Hepatocyte (in vitro differentiated cells): ENCODE measurements at places on chromosomes 1 and 21. TPM values are rescaled to one million over a fixed set of nuclear protein-coding genes. Genes with fewer than 3 reads are reported as not detected.
A peak's percentile ranks its signal among the peaks of the same experiment; 100 is the strongest.

CRYBG2 gene
- 7.1 and 15.6 TPM in 2 replicates for total RNA-seq

DNA sequence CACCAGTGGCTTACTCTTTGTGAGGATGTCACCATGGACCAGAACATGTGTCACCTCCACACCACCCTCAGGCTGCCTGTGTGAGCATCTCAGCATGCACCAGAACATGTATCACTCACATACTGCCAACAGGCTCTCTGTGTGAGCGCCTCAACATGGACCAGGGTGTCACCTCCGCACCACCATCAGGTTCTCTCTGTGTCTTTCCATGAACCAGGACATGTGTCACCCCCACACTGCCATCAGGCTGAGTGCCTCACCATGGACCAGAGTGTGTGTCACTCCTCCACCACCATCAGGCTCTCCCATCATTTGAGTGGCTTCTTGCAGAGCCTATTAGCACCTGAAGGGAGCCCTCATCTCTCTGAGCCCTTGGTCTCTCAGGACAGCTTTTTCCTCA, 125.2 kb downstream of the ZNF648 start:
- H3K36me3 ChIP-seq = no peaks in the 10 kb centered on the region
- H3K4me1 ChIP-seq = no peaks in the 10 kb centered on the region
- no peak overlapping the region for H3K27ac ChIP-seq

- H3K4me1 ChIP-seq = no peaks in the 10 kb centered on the region
- peaks cover 5% of the 10 kb centered on the region for H3K27me3 ChIP-seq
- H3K4me3 ChIP-seq = no peak overlapping the region
- H3K27ac ChIP-seq = no peak overlapping the region
- no peak for DNase-seq
- no peaks in the 10 kb centered on the region for H3K36me3 ChIP-seq
These were observed 155.4 kb upstream of the KCND3 start for GRCh38 chr1:112144733-112145426.

GRCh38 chr1:243848165-243848857, 1.7 kb downstream of the AKT3 start:
- H3K27me3 ChIP-seq = peaks cover 32% of the 10 kb centered on the region
- H3K27ac ChIP-seq = peak overlapping the region; percentile 90
- DNase-seq = no peak
- H3K4me3 ChIP-seq = peak overlapping the region; percentile 95

DNA sequence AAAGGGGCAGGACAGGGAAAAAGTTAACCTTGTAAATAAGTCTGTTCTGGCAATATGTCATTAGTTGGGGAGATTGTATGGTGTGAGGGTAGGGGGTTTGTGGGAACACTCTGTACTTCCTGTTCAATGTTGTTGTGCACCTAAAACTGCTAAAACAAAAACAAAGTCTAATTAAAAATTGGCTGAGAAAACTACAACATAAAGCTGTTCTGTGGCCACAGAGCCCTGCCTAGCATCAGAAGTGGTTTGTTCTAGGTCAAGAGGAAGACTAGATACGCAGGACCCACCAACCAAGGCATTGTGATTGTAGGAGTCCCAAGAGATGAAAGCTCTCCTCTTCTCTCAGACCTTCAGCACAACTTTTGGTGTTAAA, 81.0 kb upstream of the LRRC8D start:
- H3K36me3 ChIP-seq = no peaks in the 10 kb centered on the region
- H3K27me3 ChIP-seq = no peaks in the 10 kb centered on the region
- no peak for DNase-seq

GRCh38 chr1:205925736-205926135, 17.5 kb downstream of the SLC26A9 start:
- peak overlapping the region; percentile 40 for H3K27ac ChIP-seq
- no peaks in the 10 kb centered on the region for H3K27me3 ChIP-seq
- DNase-seq = peak; percentile 42
- no peaks in the 10 kb centered on the region for H3K36me3 ChIP-seq

DNA sequence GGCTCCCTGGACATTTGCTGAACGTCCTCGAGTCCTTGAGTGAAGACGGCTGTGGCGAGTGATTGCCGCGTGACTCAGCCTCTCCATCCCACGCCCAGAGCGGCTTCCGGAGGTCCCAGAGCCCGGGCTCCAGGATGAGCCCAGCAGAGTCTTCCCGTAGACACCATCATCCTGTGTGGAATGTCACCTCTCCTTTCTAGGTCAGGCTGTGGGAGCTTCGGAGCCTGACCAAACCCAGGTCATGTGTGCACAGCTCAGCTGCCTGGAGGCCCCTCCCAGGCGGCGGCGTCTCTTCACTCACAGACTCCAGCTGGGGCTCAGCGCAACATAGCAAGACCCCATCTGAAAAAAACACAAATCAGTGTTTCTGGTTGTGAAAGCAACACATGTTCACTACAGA, 38.2 kb downstream of the PRKCZ start:
- H3K36me3 ChIP-seq = no peaks in the 10 kb centered on the region
- H3K27me3 ChIP-seq = no peaks in the 10 kb centered on the region
- no peak for DNase-seq
- H3K27ac ChIP-seq = no peak overlapping the region
- H3K4me3 ChIP-seq = no peak overlapping the region
